ENCODE measurements at places on chromosomes 7 and 10.

GRCh38 chr10:77138541-77138940, 499.1 kb downstream of the KCNMA1 start:
- no peak for DNase-seq

DNA sequence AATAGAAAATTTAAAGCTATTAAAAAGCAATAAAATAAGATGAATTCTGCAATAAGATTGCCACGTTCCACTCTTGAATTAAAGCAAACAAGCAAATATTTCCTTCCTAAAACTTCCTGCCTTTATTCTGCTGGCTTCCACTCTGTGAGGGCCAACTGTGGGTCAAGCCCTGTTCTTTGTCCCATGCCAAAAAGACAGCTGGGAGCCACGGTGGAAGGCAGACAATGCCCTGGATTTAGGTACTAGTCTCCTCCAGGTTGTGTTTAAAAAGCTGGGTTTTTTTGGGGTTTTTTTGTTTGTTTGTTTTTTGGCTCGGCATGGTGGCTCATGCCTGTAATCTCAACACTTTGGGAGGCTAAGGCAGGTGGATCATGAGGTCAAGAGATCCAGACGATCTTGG, 39.1 kb downstream of the LRRTM3 start:
- no peak for DNase-seq

DNA sequence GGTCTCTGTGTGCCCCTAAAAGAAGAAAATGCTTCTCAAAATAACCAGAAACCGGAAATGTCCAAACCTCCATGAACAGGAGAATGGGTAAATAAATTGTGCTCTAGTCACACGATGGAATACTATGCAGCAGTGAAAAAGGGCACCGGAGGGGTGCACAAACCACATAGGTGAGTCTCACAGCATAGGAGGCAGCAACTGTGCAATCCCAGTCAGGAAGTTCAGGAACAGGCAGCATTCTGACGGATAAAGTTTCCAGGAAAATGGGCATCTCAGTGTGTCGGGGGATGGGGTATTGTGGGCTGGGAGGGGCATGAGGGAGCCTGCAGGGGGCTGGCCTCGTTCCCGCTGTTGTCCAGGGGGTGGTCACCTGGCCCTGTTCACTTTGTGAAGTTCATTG, 63.1 kb downstream of the MICALL2 start:
- no peak for DNase-seq

GRCh38 chr10:70435241-70436085, 6.0 kb downstream of the NODAL start:
- DNase-seq, result no peak

GRCh38 chr10:59362959-59363381, 621 bp upstream of the FAM13C start:
- no peak for DNase-seq

DNA sequence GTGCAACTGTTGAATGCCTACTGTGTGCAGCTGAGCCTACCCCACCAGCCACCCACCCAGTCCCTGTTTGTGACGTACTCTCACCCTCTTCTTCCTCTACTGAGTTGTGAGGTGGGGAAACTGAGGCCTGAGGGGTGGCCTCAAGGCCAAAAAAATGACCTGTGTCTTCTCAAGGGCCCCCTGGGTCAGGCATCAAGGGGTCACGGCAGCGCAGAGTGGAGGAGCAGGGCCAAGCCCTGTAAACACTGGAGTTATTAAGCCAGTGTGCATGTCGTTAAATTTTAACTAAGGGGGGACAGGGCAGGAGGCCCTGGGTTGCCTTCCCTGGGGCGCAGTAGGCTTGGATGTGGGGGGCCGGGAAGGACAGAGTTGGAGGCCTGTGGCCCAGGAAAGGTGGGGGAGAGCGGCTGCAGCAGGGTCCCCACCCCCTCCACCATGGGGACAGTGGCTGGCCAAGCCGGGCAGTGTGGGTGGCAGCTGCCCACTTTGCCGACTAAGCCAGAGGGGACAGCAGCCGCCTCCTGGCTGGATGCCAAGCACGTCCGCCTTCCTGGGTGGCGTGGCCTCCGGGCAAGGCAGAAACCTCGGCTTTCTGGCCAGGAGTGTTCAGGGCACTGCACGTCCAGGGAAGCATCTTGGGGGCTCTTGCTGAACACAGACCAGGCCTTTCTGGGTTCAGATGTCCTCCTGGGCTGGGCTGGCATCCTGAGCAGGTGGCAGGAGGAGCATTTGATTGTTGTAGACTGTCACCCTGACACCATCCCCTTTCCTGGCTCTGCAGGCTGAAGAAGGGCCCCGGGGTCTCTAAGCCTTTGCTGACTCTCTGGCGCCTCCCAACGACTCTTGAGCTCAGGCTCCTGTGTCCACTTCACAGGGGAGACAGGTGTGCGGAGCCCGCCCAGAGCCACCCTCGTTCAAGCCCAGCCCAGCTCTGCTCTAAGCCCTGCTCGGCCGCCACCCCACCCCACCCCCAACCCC, 1.9 kb downstream of the SLC29A4 start:
- DNase-seq, result peak; percentile 82

- DNase-seq, result no peak
Observed at GRCh38 chr7:42342381-42342780, 105.4 kb upstream of the GLI3 start.

DNA sequence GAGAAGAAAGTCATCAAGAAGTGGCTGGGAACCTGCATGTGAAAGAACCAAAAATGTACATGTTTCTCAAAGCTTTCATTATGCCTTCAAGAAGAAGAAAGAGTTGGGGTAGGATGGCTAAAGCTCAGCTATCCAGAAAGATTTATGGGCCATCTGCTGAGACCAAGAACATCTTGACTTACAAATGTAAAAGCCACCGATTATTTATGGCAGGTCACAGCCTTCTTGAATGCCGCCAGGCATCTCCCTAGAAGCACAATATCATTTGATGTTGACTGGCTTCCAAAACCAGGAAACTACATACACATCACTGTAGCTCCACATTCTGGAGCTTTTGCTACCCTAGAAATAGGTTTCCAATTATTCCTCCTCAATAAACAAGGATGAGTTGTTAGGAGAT, 254.2 kb upstream of the AOAH start:
- no peak for DNase-seq

GRCh38 chr10:127182161-127182560, 14.2 kb downstream of the INSYN2A start:
- DNase-seq, result no peak

DNA sequence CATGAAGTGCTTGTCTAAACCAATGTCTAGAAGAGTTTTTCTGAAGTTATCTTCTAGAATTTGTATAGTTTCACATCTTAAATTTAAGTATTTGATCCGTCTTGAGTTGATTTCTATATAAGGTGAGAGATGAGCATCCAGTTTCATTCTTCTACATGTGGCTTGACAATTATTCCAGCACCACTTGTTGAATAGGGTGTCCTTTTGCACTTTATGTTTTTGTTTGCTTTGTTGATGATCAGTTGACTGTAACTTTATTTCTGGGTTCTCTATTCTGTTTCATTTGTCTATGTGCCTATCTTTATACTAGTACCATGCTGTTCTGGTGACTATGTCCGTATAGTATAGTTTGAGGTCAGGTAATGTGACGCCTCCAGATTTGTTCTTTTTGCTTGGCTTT, 426.6 kb upstream of the CHRM2 start:
- DNase-seq, result no peak

All from NAMALWA (cell line).